Stimulated activated CD8-positive, alpha-beta memory T cell treated with anti-CD3 and anti-CD28 coated beads, Interleukin-4, amount 100 ng/mL, for 4 hours (primary cell): ENCODE measurements at places on chromosomes 6 and 20.

DNA sequence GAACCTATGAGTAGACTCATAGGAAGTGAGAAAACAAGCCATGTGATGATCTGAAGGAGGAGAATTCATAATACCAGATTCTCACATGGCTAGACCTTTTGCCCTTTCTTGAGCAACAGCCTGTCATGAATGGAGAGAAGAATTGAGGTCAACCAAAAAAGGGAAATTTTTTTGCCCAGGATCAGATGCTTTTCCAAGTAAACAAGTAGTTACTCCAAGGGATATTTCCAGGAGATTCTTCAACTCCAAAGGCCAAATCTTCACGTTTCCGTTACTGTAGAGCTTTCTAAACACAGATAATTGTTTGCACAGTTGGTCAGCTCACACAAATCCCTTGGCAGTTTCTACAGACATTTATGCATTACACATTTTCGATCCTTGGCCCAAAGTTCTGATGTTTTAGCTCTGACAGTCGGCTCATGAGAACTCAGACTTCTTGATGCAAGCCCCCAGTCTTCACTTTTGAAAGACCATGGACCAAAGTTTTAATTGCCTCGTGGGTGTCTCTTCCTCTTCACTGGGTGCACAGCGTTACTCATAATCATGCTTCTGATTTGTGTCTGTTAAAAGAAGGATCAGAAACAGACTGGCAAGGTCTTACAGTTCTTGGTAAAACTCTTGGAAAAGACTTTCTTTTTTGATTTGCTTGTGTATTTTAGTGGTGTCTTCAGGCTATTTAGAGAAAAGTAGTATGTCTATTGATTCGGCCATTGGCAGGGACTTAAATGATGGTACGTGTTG lies 115.0 kb downstream of the TSHZ2 start:
- no peak for DNase-seq

DNA sequence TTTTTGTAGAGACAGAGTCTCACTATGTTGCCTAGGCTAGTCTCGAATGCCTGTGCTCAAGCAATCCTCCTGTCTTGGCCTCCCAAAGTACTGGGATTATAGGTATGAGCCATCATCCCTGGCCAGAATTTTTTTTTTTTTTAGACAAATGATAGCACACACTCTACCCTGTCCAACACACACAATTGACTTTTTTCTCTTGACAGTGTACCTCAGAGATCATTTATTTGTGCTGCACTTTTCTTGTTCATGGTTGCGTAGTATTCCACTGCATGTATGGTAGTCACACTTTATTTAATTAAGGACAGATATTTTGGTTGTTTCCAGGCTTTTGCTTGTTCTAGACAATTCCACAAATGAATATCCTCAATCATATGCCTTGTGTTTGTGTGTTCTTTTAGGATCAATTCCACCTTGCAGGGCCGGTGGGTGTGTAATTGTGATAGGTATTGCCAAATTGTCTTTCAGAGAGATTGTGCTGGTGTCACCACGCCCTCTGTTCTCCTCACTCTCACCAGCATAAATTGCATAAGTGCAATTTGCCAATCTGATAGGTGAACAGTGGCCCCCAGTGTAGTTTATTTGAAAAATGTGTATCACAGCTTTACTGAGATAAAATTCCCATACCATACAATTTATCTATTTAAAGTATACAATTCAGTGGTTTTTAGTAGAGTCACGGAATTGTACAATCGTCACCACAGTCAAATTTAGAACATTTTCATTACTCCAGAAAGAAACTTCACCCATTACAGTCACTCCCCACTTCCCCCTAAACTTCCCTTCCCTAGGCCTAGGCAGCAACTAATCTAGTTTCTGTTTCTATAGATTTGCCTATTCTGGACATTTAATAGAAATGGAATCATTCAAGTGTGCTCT lies 20.1 kb downstream of the SRC start:
- DNase-seq, result no peak

GRCh38 chr6:167000759-167001158 lies 1.6 kb downstream of the CEP43 start:
- DNase-seq, result no peak

GRCh38 chr6:80163754-80164187 lies 57.3 kb downstream of the BCKDHB start:
- no peak for DNase-seq

- no peak for DNase-seq
Observed at GRCh38 chr6:148612043-148612442, 134.8 kb upstream of the UST start.

DNA sequence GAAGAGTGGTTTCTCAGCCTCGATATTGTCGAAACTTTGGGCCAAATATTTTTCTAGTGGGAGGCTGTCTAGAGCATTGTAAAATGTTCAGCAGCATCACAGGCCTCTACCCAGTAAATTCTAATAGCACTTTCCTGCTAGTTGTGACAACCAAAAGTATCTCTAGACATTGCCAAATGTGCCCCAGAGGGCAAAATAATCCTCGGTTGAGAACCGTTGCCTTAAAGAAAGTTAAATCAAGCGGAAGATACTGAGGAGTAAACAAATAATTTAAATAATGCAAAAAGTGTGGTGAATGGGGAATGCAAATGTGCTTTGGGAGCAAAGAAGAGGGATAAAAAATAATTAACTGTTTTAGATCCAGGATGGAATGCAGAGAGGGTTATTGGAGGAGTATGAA lies 106.4 kb upstream of the ASCC3 start:
- no peak for DNase-seq

GRCh38 chr6:141203902-141204575 lies 928.7 kb upstream of the GJE1 start:
- DNase-seq, result no peak

DNA sequence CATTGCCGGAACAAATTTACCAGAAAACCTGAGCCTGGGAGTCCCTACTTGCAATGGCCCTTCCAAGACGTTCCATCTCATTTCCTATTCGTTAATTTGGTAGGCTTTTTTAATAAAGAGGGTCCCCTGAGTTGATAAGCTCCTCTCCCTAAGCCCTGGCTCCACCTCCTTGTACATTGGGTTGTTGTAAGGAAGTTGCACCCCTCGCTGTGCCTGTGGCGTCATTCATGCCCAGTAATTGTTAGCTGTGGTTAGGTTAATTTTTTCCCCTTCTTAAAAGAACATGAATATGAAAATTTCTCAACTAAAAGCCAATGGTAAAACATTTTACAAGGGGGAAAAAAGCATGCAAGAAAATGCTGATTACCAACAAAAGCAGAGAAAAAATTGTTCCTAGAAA lies 91.9 kb downstream of the SLC24A3 start:
- no peak for DNase-seq

- no peak for DNase-seq
Observed at GRCh38 chr6:89950879-89951391, 56.7 kb downstream of the GJA10 start.

DNA sequence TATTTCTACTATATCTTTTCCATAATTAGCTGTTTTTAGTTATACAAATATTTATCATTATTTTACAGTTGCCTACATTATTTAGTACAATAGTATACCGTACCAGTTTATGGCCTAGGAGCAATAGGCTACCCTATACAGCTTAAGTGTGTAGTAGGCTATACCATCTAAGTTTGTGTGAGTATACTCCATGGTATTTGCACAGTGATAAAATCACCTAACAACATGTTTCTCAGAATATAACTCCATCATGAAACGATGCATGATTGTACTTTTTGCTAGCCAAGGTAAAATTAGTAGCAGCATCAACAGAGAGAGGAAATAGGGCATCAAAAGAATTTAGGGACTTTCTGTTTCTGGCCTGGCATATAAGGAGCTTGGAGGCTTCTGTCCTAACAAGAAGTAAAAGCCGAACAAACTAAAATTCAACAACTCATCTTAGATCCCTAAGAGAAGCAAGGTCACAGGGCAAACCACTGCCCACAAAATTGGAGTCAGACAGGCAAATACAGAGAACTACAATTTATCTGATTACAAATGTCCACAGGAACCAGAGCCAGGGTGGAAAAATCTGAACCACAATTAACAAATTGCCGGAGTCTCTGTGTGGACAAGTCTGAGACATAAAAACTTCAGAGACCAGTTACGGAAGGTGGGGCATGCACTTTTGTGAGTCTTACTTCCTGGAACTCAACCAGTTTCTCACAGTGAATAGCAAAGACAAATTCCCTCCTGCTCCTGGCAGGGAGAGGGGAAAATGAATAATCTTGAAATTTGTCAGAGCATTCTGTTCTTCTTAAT lies 671.4 kb downstream of the RFPL4B start:
- no peak for DNase-seq

DNA sequence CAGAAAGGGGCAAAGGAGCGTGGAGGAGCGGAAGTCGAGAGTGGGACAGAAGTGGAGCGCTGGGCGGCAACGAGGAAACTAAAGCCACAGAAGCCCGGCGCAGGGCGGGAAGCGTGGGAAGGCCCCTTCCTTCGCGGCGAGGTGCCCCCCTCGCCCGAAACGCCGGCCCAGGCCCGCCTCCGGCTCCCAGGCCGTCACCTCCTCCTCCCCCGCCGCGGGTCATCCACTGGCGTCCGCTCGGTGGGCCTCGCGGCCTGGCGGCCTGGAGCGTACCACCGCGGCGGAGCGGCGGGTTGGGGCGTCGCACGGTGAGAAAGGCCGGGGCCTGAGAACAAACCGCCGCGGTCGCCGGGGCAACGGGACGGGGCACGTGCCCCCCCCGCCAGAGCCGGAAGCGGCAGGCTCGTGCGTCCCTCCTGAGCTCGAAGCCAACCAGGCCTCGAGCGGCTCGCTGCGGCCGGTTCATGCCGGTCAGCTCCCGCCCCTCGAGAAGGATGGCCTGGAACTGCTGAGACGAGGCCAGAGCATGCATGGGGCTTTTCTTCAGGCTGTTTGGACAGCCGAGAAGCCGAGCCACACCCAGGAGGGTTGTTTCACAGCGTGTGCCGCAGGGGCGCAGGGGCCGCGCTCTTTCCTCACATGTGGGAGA lies at the start of gene TCP11:
TSS of gene TCP11 (minus strand) at position 333 of the 649 bp plus-strand sequence. CDS start 469 bp downstream, outside the sequence.
- no peak for DNase-seq

DNA sequence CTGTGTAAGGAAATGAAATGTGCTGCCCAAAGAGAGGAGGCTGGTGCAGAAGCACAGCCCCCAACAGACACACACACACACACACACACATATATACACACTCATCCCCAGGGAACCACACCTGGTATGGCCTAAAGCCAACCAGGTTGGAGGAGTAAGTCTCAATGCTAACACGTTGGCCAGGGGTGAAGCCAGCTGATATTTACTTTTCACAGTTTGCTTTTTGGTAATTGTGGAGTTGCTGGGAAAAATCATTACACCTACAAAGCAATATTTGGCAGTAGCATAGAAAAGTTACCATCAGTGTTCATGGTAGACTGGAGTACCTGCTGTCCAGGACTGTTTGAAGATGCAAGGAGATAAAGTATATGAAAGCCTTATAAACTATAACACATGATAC lies 50.3 kb upstream of the NAA20 start:
- DNase-seq, result no peak

DNA sequence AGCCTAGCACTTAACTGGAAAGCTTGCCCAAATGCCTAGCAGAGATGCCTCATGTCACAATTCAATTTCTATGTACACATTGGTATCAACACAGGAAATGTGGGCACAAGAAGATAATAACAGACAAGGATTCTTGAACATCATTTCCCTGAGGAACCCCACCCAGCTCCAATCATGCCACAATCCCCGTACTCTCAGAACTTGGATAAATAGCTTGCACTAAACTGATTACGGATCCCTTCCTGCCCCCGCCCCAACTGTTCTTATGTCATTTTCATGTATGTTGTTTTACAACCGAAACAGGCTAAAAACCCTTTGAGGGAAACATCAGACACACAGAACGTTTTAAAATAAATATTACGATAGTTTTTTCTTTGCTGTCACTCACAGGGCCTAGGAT lies 87.1 kb downstream of the BACH2 start:
- DNase-seq, result no peak
